ENCODE measurements at places on chromosomes 7 and 10.

DNA sequence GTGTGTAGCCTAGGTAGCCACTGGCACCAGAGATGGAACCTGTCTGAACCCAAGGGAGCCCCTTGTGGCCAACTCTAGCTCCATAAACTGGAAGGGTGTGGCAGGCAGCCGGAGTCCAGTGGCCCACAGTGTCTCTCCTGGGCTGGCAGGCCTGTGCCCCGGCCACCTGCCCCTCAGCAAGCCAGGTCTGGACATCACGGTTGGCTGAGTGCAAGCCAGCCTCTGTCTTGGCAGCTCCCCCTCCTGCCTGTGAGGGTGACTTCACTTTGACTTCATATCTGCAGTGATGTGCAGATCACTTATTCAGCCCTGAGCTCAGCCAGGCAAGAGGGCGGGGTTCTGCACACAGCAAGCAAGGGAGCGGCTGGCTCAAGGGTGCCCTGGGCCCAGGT, 1.3 kb upstream of the RET start:
- DNase-seq: no peak

- no peak for DNase-seq
Measured at GRCh38 chr10:1412531-1413189, 324.7 kb downstream of the ADARB2 start.

- DNase-seq: no peak
Measured at GRCh38 chr10:33143160-33143728, 185.2 kb upstream of the ITGB1 start.

DNA sequence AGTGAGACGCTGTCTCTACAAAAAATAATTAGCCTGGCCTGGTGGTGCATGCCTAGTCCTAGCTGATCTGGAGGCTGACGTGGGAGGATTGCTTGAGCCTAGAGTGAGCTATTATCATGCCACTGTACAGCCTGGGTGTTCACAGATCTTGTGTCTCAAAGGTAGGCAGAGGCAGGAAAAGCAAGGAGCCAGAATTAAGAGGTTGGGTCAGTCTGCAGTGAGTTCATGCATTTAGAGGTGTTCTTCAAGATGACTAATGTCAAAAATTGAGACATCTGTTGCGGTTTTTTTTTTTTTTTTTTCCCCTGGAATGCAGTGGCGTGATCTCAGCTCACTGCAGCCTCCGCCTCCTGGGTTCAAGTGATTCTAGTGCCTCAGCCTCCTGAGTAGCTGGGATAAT, 5.4 kb downstream of the PPIA start:
- DNase-seq: no peak

Data from GM10248 (cell line).